ENCODE measurements at places on chromosomes 7 and 10. TPM values are rescaled to one million over a fixed set of nuclear protein-coding genes. Genes with fewer than 3 reads are reported as not detected.
A peak's percentile ranks its signal among the peaks of the same experiment; 100 is the strongest.

Gene TDRD1
- total RNA-seq = not detected

Gene TMEM236
- 0.37 TPM for total RNA-seq

Gene SLC26A4
- 0.21 TPM for total RNA-seq

Gene GLI3
- total RNA-seq = 23.1 TPM

Gene TAS2R41
- not detected for total RNA-seq

Gene PTPRE
- total RNA-seq = 21.8 TPM

Gene STMP1
- 37.0 TPM for total RNA-seq

Gene MMP21
- total RNA-seq = not detected

Gene CYP3A7
- total RNA-seq = not detected

Gene DDC
- 0.64 TPM for total RNA-seq

Gene CUEDC2
- total RNA-seq = 64.5 TPM

DNA sequence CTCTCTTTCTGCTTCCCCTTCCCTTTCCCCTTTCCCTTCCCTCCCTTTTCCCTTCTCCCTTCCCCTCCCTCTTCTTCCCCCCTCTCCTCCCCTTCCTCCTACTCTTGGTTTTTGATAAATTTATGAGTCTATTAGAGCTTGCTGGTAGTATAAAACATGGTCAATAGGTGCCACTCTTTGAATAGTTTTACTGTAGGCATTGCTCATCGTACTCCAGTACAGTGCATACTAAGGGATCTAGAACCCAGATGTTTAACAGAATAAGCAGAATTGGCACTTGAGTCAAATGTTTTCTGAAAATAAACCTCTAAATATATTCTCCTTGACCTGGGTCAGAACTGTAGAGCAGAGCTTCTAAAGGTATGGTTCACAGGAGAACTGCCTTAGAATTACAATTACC lies 126.7 kb downstream of the SORCS3 start:
- peak; percentile 30 for DNase-seq

DNA sequence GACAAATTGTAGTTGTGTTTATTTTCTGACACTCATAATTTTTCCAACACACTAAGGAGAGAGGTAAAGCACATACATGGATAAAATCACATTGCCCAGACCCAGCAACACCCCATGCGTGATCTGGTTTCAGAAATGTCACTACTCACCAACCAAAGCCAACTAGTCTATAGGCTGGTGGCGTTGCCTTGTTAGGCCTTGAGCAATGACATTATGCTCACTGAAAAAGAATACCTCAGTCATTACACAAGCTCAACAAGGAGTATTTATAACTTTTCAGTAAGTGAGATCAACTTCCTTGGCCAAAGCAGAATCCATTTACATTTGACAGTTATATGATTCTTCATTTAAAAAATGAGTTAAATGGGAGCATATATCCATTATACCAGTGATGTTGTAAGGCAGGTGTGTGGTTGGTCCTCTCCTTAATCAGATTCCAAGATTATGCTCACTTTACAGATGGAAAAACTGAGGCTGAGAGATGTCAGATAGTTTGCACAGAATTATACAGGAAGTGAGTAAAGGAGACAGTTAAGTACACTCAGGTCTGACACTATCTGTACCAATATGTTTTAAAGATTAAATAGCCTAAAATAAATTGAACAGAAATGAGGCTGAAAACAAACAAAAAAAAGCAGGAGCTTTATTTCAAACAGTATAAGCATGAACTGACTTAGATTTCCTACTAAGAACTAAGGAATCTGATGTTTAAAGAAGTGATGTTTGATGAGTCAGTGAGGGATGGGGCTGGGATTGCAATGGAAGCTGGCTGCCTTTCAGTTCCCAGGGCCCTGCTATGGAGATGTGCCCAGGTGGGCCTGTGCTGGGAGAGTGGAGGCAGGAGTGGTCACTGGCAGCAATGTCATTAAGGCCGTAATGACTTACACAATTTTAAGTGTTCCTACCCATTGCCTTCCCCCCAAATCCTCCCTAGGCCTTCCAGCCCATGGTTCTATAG lies 118.3 kb downstream of the RAPGEF5 start:
- DNase-seq = peak; percentile 33

- DNase-seq = no peak
These were observed 565.4 kb downstream of the NXPH1 start for GRCh38 chr7:8998762-8999161.

- DNase-seq = no peak
These were observed 154.9 kb downstream of the ATE1 start for GRCh38 chr10:121772884-121773283.

DNA sequence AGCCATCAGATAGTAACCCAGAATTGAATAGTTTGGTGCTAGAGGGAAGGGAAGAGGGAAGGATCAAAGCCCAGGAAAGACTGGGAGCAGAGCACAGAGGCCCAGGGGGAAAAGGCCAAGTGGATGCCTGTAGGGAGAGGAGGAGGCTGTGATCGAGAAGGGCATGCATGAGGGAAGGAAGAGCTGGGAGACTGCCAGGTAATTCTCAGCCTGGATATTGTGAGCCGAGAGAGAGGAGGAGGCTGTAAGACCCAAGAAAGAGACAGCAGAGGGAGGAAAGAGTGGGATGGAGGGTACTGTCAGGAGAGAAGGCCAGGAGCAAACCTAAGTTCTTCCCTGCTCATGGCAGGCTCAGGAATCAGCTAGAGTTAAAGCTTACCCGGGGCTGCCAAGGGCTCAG lies 178.2 kb downstream of the CCDC3 start:
- DNase-seq = no peak

DNA sequence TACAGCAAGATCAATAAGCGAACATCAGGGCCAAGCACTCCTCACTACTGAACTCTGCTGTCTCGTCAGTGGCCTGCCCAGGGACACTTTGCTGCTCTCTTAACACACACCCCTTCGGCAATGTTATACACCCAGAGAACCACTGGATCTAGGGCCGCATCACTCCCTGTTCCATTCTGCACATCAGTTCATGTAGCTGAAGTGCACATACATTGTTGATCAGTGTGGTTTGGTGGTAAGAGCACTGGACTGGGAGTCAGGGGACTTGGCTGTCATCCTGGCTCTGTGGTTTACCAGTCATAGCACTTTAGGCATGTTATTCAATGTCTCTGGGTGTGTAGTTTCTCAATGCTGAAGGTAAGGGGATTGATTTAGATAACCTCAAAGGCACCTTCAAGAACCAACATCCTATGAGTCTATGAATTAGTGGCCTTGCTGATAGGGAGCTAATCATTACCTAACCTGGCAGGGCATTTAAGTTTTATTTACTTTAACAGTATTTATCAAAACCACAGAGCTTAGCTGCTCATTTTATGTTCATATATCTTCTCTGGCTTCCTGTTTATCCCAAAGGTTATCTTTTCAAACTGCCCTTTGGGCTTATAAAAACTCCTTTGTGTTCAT lies 24.8 kb downstream of the DUSP5 start:
- no peak for DNase-seq

- DNase-seq = no peak
These were observed 11.2 kb downstream of the DDC start for GRCh38 chr7:50553973-50554372.

DNA sequence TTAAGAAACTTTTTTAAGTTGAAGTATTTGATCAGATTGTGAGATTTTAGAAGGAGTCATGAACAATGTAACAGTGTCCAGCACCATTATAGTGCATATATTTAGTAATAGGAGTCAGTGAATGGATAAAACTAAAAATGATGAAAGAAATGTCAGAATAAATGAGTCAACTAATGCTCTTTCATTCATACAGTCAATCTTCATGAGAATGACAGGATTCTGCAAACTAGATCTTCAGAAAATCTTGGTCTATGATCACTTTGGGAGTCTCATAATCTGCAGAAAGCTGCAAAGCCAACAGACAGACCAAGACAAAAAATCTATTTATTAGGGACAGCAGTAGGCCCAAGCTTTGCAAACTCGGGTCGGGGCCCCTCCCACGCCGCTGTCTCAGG lies 710 bp downstream of the RNLS start:
- no peak for DNase-seq

GRCh38 chr10:28331066-28331465 lies 28.2 kb upstream of the MPP7 start:
- no peak for DNase-seq

DNA sequence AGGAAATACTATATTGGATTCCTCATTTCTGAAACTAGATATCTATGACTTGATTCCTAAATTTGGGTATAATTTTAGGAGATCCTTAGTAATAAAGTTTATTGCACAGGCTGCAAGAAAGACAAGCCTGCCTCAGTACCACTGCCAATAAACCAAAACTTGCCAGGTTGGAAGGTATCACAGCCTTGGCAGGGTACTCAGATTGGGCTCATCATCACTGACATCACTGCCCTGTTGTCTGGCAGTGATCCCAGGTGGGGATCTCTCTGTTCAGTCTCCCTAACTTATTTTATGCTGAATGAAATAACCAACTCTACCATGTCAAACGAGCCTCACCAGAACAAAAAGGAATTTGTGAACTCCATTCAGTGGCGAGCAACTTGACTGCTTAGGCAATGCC lies 18.8 kb downstream of the FIGNL1 start:
- DNase-seq = no peak

- no peak for DNase-seq
These were observed 5.4 kb upstream of the PWWP2B start for GRCh38 chr10:132391676-132392020.

DNA sequence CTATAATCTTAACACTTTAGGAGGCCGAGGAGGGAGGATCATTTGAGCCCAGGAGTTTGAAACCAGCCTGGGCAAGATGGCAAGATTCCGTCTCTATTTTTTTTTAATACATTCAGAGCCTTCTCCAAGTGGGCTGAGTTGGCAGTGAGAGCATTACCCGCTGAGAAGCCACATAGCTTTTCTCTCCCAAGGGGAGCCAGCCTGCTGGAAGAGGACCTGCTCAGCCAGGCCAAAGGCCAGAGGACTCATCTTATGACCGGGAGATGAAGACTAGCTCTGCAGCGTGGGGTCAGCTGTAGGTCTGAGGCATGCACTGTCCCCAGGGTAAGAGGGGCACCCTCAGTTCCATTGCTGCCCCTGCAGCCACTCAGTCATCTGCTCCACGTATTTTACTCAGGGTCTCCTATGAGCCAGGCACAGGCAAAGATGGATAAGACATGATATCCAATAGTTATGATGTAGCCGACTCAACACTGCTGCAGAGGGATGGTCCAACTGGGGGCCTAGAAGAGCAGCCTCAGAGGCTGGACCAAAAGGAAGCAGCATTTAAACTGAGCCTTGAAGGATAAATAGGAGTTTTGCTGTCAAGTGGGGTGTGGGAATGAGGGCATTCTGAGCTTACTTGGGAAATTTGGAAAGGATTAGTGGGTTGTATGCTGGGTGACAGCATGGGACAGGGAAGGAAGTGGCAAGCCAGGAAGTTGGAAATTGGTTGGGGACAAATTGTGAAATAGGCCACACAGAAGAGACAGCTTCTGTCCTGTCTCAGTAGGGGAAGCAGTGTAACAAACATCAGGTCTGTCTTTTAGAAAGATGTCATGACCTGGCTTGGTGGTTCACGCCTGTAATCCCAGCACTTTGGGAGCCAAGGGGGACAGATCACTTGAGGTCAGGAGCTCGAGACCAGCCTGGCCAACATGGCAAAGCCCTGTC lies 1.6 kb upstream of the MARVELD1 start:
- no peak for DNase-seq

DNA sequence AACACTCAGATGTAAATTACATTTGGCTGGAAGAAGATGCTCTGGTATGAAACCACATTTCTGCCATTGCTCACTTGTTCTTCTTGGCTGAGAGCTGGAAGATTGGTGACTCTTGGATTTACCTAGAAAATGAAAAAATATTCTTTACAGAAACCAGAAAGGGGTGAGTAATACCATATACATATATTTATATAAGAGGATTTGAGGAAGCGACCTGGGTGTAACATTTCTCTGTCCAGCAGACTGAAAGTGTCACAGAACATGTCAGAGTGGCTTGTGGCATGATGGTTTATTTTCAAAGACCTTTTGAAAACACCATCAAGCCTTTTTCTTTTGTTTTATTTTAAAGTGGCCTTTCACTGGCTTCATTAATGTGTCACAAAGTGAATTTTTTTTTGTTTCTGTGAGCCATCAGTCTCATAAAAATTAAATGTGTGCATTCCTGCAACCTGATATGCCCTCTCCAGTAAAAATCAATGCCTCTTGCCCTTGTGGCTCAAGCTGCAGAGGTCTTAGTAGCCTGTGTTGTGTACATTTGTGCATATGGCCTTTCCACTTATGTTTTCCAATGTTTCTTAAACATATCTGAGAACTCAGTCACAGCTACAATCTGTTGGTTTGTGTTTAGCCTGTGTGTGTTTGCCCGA lies 23.5 kb downstream of the CREB5 start:
- no peak for DNase-seq

DNA sequence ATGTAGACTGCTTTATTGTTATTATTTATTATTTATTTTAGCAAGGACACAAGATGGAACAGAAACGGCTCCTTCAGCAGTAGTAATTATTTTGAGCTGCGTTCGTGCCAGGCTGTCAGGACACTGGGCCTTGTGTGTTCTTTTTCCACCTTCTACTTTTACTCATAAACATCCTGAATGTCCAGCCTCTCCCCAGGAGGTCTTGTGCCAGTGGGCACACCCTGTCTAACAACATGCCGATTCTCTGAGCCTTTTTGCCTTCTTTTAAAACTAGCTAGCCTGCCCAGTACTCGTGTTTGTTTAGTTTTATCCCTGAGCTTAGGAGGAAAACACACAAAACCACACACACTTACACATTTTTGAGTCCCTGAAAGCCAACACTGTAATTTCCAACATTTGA lies 1.2 kb downstream of the SCIN start:
- no peak for DNase-seq

DNA sequence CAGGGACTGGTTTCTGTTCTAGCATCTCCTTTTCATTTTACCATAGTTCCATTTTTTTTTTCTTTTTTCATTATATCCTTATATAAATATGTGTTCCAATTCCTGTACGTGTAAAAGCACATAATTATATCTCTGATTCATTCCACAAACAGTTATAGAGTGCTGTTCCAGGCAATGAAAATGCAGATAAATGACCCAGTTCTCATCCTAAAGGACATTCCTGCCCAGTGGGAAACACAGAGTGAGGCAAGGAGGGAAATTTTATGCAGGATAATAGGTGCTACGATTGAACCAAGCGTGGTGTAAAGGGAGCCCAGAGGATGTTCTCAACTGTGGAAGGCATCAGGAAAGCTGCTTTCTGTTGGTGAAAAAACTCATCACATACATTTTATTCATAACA lies 408.1 kb downstream of the GATA3 start:
- no peak for DNase-seq

GRCh38 chr7:47839381-47839780 lies 108.9 kb downstream of the PKD1L1 start:
- DNase-seq = no peak

- no peak for DNase-seq
These were observed 36.4 kb downstream of the USP54 start for GRCh38 chr10:73554721-73555120.

DNA sequence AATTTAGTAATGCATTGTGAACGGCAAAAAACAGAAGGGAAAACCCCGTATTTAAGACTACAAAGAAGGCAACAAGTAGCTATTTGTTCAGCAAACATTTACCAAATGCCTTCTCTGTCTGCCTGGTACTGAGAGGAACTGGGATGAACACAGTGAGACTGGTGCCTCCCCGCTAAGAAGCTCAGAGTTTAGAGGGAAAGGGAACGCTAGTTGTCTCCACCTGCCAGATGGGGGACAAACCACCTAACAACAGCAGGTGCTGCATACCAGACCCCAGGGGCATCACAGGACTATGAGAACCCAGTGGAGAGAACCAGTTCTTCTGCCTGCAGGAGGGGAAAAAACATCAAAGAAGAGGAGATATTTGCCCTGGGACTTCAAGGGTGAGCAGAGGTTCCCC lies 147.1 kb downstream of the SLC25A13 start:
- DNase-seq = no peak

GRCh38 chr7:88290491-88290890 lies 16.2 kb downstream of the STEAP4 start:
- DNase-seq = no peak

GRCh38 chr10:91761721-91762120 lies 36.5 kb upstream of the TNKS2 start:
- no peak for DNase-seq

Data from MCF 10A (cell line).